GM23338 (cell line): ENCODE measurements at places on chromosomes 13 and 19.

GRCh38 chr19:51136851-51137551, 5.1 kb upstream of the SIGLEC7 start:
- no peaks in the 10 kb centered on the region for H3K36me3 ChIP-seq
- no peak overlapping the region for H3K27ac ChIP-seq
- DNase-seq, result no peak

GRCh38 chr13:73741742-73742141, 392.5 kb downstream of the KLF12 start:
- H3K36me3 ChIP-seq, result no peaks in the 10 kb centered on the region
- no peak overlapping the region for H3K4me3 ChIP-seq

- peaks cover 12% of the 10 kb centered on the region; the same call in 1 of the 2 replicates for H3K36me3 ChIP-seq
- no peak overlapping the region for H3K4me3 ChIP-seq
- H3K27ac ChIP-seq, result no peak overlapping the region; the same call in 1 of the 2 replicates
- DNase-seq, result no peak
- peaks cover 4% of the 10 kb centered on the region; the same call in 1 of the 2 replicates for H3K4me1 ChIP-seq
These were observed 43.1 kb downstream of the PAN3 start for GRCh38 chr13:28181413-28181812.

GRCh38 chr19:16591803-16592556, 19.8 kb upstream of the SLC35E1 start:
- H3K27ac ChIP-seq, result no peak overlapping the region
- no peaks in the 10 kb centered on the region for H3K36me3 ChIP-seq
- no peaks in the 10 kb centered on the region for H3K27me3 ChIP-seq
- H3K4me3 ChIP-seq, result no peak overlapping the region
- peaks cover 27% of the 10 kb centered on the region for H3K4me1 ChIP-seq
- DNase-seq, result peak; percentile 54

- no peaks in the 10 kb centered on the region for H3K27me3 ChIP-seq
- DNase-seq, result peak; percentile 69
- no peak overlapping the region for H3K4me3 ChIP-seq
- H3K27ac ChIP-seq, result no peak overlapping the region
- no peaks in the 10 kb centered on the region for H3K4me1 ChIP-seq
These were observed 67.2 kb downstream of the SPACA7 start for GRCh38 chr13:112443191-112443994.

DNA sequence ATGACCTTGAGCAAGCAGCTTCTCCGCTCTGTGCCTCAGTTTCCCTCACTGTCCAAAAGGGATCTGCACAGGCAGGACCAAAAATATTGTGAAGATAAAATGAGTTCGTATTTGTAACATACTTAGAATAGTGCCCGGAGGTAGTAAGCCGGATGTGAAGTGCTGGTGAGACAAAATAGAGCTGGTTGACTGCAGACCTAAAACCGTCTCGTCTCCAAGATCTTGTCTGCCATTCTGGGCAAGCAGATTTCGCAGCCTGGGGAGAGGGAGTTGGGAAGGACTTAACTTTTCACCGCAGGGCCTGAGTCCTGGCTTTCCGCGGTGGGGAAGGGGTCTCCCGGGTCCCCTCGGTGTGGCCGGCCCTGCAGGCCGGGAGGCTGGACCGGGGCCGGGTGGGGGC, 8.2 kb upstream of the BBC3 start:
- H3K27ac ChIP-seq, result no peak overlapping the region
- H3K36me3 ChIP-seq, result no peaks in the 10 kb centered on the region
- H3K4me3 ChIP-seq, result peak overlapping the region; percentile 73

- no peak overlapping the region for H3K27ac ChIP-seq
- no peak overlapping the region for H3K4me3 ChIP-seq
- no peaks in the 10 kb centered on the region for H3K27me3 ChIP-seq
- peaks cover 12% of the 10 kb centered on the region for H3K4me1 ChIP-seq
- no peaks in the 10 kb centered on the region for H3K36me3 ChIP-seq
- DNase-seq, result no peak
These were observed 6.2 kb downstream of the GNA11 start for GRCh38 chr19:3100331-3100730.

- DNase-seq, result peak; percentile 93
- H3K4me3 ChIP-seq, result peak within 1 kb of the TSS; percentile 83
- peaks cover 13% of the 10 kb centered on the region for H3K4me1 ChIP-seq
- H3K36me3 ChIP-seq, result no peaks in the 10 kb centered on the region
These were observed at the start of gene ZNF358 for GRCh38 chr19:7515645-7516151. TSS of gene ZNF358 (plus strand) at chr19:7516103. CDS start at chr19:7519243, 3,140 bp downstream.

DNA sequence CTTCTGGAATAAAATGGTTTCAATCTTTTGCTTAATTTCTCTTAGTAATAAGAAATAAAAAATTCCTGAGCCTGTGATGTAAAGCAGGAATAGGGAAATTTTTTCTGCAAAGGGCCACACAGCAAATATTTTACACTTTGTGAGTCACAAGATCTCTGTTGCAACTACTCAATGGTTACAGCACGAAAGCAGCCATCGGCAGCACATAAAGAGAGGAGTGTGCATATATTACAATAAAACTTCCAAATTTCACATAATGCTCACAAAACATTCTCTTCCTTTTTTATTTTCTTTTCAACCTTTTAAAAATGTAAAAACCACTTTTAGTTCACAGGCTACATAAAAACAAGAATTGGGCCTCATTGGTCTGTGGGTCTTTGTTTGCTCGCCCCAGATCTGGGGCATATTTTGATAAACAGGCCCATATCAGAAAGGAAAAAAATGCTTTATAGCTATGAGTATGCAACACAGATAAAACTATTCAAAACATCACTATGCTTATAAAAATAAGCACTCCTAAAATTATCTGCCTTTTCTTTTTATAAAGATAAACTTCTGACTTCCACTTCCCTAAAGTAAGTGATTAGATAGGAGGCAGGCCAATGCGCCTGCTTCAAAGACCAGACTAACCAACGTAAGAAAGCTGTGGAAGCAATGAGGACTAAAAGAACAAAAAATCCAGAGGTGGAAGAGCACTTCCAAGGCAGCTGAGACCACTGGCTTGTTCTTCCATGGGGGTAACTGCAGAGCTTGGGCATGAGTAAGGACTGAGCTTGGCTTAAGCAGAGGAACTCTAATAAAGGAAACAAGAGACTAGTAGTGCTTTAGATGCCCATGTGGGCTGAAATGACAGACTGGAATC, 26.5 kb downstream of the MYCBP2 start:
- H3K36me3 ChIP-seq, result no peaks in the 10 kb centered on the region
- no peak overlapping the region for H3K4me3 ChIP-seq
- peak; percentile 9 for DNase-seq
- peaks cover 31% of the 10 kb centered on the region for H3K4me1 ChIP-seq
- no peaks in the 10 kb centered on the region for H3K27me3 ChIP-seq

DNA sequence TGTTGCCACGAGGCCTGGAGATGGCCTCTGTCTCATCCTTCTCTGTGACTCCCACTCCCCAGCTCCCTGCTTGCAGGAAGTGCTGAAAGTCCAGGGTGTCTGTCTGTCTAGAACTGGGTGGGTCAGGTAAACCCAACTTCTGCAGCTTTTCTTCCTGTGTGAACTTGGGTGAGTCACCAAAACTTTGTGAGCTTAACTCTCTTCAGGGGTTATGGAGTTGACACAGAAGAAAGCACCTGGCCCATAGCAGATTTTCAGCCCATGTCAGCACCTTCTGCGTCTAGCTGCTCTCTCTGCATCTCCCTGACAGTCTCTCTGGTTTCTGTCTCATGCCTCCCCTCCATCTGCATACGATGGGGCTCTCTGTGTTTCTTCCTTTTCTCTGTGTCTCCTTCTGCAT, 4.2 kb upstream of the CACNG7 start:
- no peak overlapping the region for H3K4me3 ChIP-seq
- peaks cover 27% of the 10 kb centered on the region for H3K27me3 ChIP-seq
- peaks cover 7% of the 10 kb centered on the region; the same call in 1 of the 2 replicates for H3K4me1 ChIP-seq

DNA sequence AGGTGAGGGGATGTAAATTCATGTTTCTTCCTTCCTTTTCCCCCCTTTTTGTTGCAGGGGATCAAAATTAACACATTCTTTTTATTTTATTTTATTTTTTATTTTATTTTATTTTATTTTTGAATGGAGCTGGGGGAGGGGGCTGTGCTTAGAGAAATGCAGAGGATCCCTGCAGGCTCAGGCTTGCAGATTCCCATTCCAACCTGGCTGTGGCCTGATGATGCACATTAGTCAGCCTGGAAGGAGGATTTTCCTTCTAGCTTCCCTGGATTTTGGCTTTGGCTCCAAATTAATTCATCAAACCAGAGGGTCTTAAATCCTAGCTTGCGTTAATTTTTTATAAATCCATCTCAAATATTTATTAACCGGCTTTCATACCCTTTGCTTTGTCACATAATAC, 67.0 kb downstream of the FREM2 start:
- peaks cover 13% of the 10 kb centered on the region for H3K4me1 ChIP-seq
- H3K4me3 ChIP-seq, result 0 out of 2 replicates have a peak overlapping the region, but pooled peaks have one; percentile 2
- H3K27me3 ChIP-seq, result no peaks in the 10 kb centered on the region
- DNase-seq, result peak; percentile 53
- no peaks in the 10 kb centered on the region for H3K36me3 ChIP-seq

DNA sequence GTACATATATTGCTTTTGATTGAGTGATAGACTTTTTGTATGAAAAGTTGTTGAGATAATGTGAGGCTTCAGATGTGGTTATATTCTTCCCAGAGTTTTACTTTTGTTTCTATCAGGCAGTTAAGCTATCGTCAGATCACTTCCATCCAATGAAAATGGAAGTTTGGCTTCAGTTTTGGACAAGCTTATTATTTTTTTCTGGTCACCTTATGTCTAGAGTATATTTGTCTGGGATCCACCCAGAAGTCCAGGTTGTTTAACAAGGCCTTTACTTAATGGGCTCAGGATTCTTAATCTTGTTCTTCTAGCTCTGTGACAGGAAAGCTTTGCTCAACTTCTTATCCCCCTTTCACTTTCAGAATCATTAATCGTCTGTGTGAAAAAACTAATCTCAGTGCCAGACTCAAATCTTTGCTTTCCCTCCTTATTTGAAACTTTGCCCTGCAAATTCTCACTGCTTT, 150.9 kb downstream of the PDS5B start:
- no peak overlapping the region for H3K4me3 ChIP-seq
- DNase-seq, result no peak
- no peaks in the 10 kb centered on the region for H3K27me3 ChIP-seq
- no peak overlapping the region for H3K27ac ChIP-seq
- no peaks in the 10 kb centered on the region for H3K36me3 ChIP-seq

DNA sequence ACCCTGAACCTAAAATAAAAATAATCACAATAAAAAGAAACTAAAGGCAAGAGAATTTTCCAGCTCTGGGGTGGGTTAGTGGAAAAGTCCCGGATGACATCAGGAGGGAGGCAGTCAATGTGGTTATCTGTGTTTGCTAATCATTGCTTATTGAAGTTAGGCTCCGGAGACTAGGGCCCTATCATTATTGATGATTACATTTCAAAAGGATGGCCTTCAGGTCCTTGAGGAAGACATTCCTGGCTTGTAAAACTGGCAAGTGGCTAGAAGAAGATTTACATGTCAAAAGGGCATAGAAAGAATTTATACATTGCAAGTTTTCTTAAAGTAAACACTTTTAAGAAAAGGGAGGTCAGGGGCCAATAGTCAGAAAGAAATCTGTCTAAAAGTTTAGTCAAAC, 123.4 kb downstream of the POSTN start:
- H3K27me3 ChIP-seq, result no peaks in the 10 kb centered on the region; the same call in 1 of the 2 replicates
- H3K27ac ChIP-seq, result no peak overlapping the region
- no peaks in the 10 kb centered on the region for H3K4me1 ChIP-seq

- no peak overlapping the region for H3K4me3 ChIP-seq
- DNase-seq, result no peak
- no peaks in the 10 kb centered on the region for H3K36me3 ChIP-seq
- no peak overlapping the region for H3K27ac ChIP-seq
These were observed 6.5 kb upstream of the TNFSF9 start for GRCh38 chr19:6524311-6524710.

GRCh38 chr13:44921931-44922758, 67.1 kb downstream of the NUFIP1 start:
- peaks cover 15% of the 10 kb centered on the region for H3K4me1 ChIP-seq
- H3K27ac ChIP-seq, result no peak overlapping the region
- H3K36me3 ChIP-seq, result no peaks in the 10 kb centered on the region
- H3K27me3 ChIP-seq, result no peaks in the 10 kb centered on the region
- no peak for DNase-seq
- H3K4me3 ChIP-seq, result no peak overlapping the region
